ENCODE measurements at places on chromosomes 11 and 22. TPM values are rescaled to one million over a fixed set of nuclear protein-coding genes. Genes with fewer than 3 reads are reported as not detected.
A peak's percentile ranks its signal among the peaks of the same experiment; 100 is the strongest.

Gene IL17REL
- not detected for polyA plus RNA-seq

DNA sequence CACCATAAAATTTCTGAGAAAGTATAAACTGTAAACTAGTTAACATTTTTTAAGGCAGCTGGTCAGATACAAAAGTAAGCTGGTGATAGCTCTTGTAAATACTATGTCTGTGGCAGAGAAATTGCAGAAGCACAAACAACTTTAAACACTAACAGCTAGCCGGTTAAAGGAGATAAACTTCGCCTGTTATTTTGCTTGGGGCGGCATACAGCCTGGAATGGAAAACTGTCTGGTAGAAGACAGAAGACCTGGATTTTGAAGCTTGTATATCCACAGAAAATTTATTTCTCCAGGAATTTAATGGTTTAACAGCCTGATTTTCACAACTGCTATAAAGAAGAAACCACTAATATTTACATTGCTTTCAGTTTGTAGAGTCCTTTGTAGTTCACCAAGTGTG, 65.3 kb upstream of the FIBIN start:
- no peak for DNase-seq

Gene LMNTD2
- 2.1 TPM for polyA plus RNA-seq

Gene THY1
- not detected for polyA plus RNA-seq

Gene INS
- not detected for polyA plus RNA-seq

Gene POTEH
- polyA plus RNA-seq = 0.21 TPM

Gene GGT5
- polyA plus RNA-seq = not detected

Gene PLEKHB1
- 6.9 TPM for polyA plus RNA-seq

Gene LRFN4
- 0.70 TPM for polyA plus RNA-seq

DNA sequence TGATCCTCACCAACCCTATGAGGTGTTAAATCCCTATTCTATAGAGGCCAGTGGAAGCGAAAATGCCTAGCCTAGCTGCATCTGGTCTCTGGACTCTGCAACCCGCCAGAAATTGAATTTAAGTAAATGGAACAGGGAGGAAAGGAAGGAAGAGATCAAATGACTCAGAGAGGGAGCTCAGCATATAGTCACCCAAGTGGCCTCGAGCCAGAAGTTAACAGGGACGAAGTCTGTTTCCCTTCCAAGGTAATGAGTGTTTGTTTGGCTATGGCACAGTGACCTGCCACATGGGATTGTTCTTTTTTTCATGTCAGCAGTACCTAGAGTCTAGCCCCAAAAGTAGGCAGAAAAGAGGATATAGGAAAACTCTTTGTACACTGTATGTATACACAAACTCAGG, 66.3 kb downstream of the PAK1 start:
- DNase-seq = no peak

- DNase-seq = no peak
These were observed 125.0 kb downstream of the RASSF10 start for GRCh38 chr11:13134066-13134465.

- no peak for DNase-seq
These were observed 723.3 kb downstream of the NTM start for GRCh38 chr11:132093536-132094259.

DNA sequence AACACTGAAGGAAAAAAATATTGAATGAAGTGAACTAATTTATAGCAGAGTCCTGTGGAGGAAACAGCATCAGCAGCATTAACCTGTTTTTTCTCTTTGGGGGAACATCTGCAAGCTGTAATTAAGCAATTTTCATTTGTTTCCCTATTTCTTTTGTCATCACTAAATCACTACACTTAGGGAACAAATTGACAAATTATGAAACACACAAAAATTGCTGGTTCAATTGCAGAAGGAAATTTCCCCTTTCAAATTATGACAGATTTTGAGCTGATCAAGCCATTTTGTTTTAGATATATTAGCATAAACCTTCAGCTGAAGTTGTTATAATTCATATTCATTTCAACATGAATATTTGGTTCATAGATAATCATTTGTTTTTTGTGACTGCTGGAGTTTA, 22.2 kb upstream of the RAG2 start:
- DNase-seq = no peak

GRCh38 chr11:3085052-3085451, 27.8 kb upstream of the CARS1 start:
- DNase-seq = no peak

Gene ANKK1
- not detected for polyA plus RNA-seq

GRCh38 chr11:46127150-46127638, 5.9 kb upstream of the PHF21A start:
- no peak for DNase-seq

Gene SCGB2A2
- not detected for polyA plus RNA-seq

- DNase-seq = no peak
These were observed 156.9 kb downstream of the NCAM1 start for GRCh38 chr11:113118104-113118503.

DNA sequence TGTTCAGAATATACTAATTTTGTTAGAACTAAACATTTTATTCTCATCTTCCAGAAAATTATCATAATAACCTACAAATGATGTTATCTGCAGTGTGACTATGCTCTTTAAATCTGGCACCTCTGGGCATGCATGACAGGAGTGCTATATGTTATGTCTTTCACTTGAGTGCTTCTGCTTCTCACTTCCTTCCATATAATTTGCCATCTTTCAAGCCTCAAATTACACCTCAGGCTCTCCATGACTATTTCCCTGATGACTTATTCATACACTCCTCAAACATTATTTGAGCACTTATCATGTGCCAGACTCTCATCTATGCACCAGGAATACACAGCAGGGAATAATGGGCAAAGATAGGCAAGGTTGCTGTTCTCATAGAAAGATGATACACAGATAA, 219.3 kb upstream of the POU2AF2 start:
- DNase-seq = no peak

DNA sequence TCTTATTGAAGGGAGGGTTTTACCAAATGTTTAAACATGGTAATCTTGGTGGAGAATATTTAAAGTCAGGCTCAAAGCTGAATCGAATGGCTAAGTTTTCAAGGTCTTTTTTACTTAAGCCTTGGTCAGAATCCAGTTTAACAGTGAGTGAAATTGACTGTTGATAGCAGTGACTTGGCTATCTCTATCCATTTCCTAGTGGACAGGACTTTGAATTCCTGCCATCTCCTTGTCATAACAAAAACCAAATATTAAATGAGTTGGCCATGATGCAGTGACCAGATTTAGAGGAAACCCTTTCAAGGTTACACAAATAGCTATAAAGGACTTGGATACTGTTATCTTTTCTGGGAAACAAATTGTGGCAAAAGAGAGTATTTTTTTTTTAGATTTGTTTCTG, 92.0 kb downstream of the JRKL start:
- no peak for DNase-seq

Gene KCNQ1
- 10.7 TPM for polyA plus RNA-seq

Gene HDHD5
- 37.4 TPM for polyA plus RNA-seq

GRCh38 chr11:134331354-134332188, at the start of gene GLB1L2:
Gene GLB1L2 (plus strand): TSS chr11:134331988. CDS start chr11:134332062, 74 bp downstream.
- peak; percentile 65 for DNase-seq

- no peak for DNase-seq
These were observed 76.9 kb upstream of the PITPNB start for GRCh38 chr22:27995801-27996528.

Gene OR5B21
- polyA plus RNA-seq = not detected

DNA sequence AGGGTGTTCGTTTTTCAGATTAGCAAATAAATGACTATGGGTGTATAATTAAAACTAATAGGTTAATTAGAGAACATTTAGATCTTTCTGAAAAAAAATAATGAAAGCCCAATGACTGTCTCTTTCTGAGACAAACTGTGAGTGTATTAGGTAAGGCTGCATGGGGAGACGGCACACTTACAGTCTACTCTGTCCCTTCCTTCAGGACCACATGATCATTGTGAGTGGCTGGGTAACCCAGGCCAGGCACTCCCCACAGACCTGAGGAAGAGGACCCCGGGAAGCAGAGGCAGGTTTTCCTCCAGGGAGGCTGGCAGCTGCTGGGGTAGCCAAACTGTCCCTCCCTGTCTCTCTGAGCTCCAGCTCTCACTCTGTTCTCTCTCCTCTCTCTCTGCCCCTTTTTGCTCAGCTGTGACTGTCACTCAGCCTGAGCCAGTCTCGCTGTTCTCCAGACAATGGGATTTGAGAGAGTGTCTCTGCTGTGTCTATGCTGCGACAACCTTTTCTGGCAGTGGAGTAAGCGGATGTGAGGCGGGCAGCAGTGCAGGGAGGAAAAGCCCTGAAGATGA, 83.1 kb upstream of the NCAM1 start:
- no peak for DNase-seq

All from naive B cell (primary cell).